ENCODE measurements at places on chromosomes 3 and 15.

DNA sequence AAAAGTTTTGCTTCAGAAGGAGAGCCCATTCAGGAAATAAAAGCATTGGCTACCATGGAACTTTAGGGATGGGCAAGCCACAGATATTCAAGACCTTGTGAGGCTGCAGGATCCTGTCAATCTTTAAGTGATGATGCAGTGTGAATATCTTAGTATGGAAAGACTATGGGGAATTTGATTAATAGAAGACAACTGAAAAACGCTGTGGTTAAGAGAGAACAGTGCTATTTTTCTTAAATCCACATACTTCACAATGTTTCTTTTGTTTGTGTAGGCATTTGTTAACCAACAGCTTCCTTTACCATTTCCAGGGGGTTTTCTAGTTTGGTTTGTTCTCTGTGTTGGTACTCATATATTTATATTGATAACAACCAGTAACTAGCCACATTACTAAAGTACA, 90.3 kb downstream of the TMEM212 start:
- no peak for DNase-seq
- no peak overlapping the region for H3K4me3 ChIP-seq
- H3K27me3 ChIP-seq = no peaks in the 10 kb centered on the region
- no peaks in the 10 kb centered on the region for H3K36me3 ChIP-seq

- no peak for DNase-seq
- H3K4me3 ChIP-seq = no peak overlapping the region
- H3K27me3 ChIP-seq = no peaks in the 10 kb centered on the region
- no peaks in the 10 kb centered on the region for H3K4me1 ChIP-seq
Measured at GRCh38 chr15:56058986-56059385, 65.6 kb upstream of the NEDD4 start.

DNA sequence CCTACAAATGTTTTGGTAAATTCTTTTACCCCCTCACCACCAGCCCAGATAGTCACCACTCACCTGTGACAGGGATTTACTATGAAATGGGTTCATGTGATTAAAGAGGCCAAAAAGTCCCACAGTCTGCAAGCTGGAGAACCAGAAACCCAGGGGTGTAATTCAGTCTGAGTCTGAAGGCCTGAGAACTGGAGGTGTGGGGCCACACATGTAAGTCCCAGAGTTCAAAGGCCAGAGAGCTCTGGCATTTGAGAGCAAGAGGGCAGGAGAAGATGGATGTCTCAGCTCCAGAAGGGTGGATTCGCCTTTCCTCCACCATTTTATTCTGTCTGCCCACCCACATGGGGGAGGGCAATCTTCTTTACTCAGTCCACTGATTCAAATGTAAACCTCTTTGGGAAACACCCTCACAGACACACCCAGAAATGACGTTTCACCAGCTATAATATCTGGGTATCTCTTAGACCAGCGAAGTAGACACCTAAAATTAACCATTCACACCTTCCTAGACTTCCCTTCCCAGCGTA, 11.9 kb downstream of the RTP3 start:
- H3K27me3 ChIP-seq = no peaks in the 10 kb centered on the region
- no peaks in the 10 kb centered on the region for H3K36me3 ChIP-seq
- no peak overlapping the region for H3K4me3 ChIP-seq
- no peak overlapping the region for H3K27ac ChIP-seq
- no peaks in the 10 kb centered on the region for H3K4me1 ChIP-seq

GRCh38 chr15:69609176-69609575, 156.6 kb downstream of the RPLP1 start:
- no peaks in the 10 kb centered on the region for H3K4me1 ChIP-seq
- no peaks in the 10 kb centered on the region for H3K27me3 ChIP-seq
- H3K27ac ChIP-seq = no peak overlapping the region
- H3K4me3 ChIP-seq = no peak overlapping the region
- H3K36me3 ChIP-seq = no peaks in the 10 kb centered on the region
- no peak for DNase-seq

DNA sequence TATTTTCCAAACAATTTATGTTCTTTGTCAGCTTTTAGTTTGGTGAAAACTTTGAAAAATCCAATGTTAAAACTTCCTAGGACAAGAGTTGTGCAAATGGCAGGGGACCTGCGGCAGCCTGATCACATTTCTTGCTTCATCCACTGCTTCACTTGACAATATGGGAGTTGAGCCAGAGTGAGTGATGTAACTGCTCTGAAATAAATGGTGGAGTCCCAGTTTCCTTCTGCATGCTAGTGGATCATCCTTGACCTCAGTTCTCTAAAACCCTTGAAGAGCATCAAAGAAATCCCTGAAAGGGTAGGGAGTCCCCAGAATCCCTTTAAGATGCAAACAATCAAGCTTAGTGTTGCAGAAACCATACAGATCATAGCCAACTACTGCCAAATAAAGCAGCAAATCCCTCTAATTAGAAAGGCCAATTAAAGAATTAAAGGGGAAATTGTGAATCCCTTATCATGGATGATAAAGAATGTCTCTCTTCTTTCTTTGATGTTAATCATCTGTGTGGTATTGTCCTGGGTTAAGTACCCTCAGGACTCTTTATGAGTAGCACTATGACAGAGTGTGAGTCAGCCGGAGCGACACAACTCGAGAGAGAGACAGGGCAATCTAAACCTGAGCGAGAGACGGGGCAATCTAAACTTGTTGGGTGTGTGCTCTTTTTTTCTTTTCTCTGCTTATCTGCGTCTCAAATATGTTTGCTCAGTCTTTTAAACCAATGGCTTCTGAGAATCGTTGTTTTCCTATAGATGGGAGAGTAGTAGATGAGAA, 41.8 kb upstream of the GAP43 start:
- H3K27ac ChIP-seq = no peak overlapping the region
- DNase-seq = no peak
- no peaks in the 10 kb centered on the region for H3K36me3 ChIP-seq
- no peak overlapping the region for H3K4me3 ChIP-seq
- no peaks in the 10 kb centered on the region for H3K27me3 ChIP-seq

- DNase-seq = no peak
- no peaks in the 10 kb centered on the region for H3K27me3 ChIP-seq
- no peak overlapping the region for H3K4me3 ChIP-seq
Measured at GRCh38 chr15:59174835-59175831, 31.5 kb upstream of the LDHAL6B start.

DNA sequence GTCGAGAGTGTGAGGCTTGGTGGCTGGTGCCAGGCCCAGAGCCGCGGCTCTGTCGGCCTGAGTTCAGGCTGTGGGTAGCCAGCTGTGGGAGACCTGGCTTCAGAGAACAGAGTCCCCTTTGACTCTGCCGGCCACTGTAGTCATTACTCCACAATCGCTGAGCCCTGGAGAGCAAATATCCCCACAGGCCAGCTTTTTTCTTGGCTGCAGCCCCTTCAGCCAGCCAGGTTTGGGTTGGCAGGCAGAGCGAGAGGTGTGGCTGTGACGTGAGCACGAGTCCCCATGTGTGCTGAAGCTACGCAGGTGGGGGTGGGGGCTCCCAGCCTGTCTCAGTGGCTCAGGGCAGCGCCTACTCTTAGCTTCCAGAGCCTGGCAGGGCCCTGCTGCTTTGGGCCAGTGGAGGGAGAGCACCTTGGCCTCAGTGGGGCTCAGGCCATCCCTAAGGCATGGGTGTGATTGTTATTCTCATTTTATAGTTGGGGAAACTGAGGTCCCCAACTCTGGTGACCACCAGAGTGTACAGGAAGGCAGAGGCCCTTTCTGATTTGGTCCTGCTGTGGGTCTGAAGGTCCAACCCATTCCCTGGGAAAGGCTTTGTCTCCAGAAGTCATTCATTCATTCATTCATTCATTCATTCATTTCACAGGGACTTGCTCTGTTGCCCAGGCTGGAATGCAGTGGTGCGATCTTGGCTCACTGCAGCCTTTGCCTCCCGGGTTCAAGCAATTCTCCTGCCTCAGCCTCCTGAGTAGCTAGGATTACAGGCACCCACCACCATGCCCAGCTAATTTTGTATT, 45.7 kb upstream of the LCTL start:
- H3K4me1 ChIP-seq = peaks cover 11% of the 10 kb centered on the region

DNA sequence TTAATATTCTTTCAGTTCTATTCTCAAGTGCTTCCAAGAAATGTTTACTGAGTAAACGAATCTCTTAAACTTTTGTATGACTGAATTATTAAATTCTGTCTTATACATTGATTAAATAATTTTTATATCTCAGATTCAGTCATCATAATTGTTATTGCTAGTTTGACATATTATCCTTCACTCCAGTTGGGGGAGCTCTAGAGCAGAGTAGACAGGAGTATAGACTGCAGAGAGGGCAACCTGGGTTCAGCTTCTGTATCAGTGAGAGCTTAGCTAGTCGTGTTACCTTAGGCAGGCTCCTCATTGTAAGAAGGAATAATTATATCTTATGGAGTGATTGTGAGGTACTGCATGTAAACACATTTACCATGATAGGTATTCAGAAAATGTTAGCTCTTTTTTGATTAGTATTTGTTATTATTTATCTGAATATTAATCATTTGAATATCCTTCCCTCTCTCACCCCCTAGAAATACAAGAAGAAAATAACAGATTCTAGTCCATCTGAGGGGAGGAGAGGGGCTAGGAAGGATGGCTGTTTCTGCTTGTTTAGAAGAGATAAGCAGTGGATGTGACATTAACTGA, 31.0 kb upstream of the ZCWPW2 start:
- DNase-seq = peak; percentile 2
- H3K4me1 ChIP-seq = no peaks in the 10 kb centered on the region
- H3K4me3 ChIP-seq = no peak overlapping the region
- peaks cover 10% of the 10 kb centered on the region for H3K36me3 ChIP-seq
- H3K27ac ChIP-seq = no peak overlapping the region

DNA sequence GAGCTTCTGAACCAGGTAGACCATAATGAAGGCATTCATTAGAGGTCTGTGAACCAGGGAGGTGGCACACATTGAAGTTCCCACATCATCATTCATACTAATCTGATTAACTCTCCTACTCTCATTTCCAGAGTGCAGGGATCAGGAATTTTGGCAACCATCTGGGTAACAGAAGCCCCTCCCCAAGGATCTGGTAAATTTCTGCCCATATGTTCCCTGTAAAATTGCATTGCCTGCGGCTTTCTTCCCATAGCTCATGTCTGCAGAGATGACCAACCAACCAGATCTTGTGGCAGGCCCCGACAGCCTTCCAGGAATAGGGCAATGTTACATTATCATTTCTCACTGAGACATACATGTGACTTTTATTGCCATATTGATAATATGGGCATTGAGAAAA, 111.4 kb upstream of the CHL1 start:
- DNase-seq = no peak
- no peaks in the 10 kb centered on the region for H3K4me1 ChIP-seq
- H3K27me3 ChIP-seq = no peaks in the 10 kb centered on the region
- no peak overlapping the region for H3K4me3 ChIP-seq

- no peak for DNase-seq
- H3K36me3 ChIP-seq = no peaks in the 10 kb centered on the region
- no peaks in the 10 kb centered on the region for H3K27me3 ChIP-seq
- H3K4me3 ChIP-seq = no peak overlapping the region
- no peak overlapping the region for H3K27ac ChIP-seq
- H3K4me1 ChIP-seq = no peaks in the 10 kb centered on the region
Measured at GRCh38 chr3:118909763-118910162, 124.9 kb downstream of the IGSF11 start.

GRCh38 chr15:74185710-74186348, 12.3 kb downstream of the ISLR start:
- no peaks in the 10 kb centered on the region for H3K27me3 ChIP-seq
- H3K36me3 ChIP-seq = no peaks in the 10 kb centered on the region
- no peak overlapping the region for H3K27ac ChIP-seq
- no peak overlapping the region for H3K4me3 ChIP-seq
- DNase-seq = no peak

DNA sequence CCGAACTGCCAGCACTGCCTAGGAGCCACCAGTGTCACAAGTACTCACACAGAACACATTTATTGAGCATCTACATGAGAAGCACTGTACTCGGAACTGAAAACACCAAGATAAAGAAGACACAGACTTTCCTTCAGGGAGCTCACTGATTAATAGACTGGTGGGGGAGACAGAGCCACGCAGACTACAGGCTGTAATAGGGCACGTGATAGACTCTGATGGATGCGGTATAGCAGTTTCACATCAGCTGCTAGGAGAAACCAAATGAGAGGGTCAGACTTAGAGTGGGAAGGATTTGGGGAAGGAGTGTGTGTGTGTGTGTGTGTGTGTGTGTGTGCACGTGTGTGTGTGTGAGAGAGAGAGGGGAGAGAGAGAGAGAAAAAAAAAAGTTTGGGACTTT, 12.1 kb downstream of the EPHB1 start:
- no peaks in the 10 kb centered on the region for H3K36me3 ChIP-seq
- no peak for DNase-seq
- H3K27me3 ChIP-seq = no peaks in the 10 kb centered on the region

- peaks cover 14% of the 10 kb centered on the region for H3K36me3 ChIP-seq
- no peak overlapping the region for H3K4me3 ChIP-seq
- H3K27me3 ChIP-seq = no peaks in the 10 kb centered on the region
- DNase-seq = no peak
- no peak overlapping the region for H3K27ac ChIP-seq
- H3K4me1 ChIP-seq = no peaks in the 10 kb centered on the region
Measured at GRCh38 chr3:126990890-126991289, 8.0 kb downstream of the PLXNA1 start.

DNA sequence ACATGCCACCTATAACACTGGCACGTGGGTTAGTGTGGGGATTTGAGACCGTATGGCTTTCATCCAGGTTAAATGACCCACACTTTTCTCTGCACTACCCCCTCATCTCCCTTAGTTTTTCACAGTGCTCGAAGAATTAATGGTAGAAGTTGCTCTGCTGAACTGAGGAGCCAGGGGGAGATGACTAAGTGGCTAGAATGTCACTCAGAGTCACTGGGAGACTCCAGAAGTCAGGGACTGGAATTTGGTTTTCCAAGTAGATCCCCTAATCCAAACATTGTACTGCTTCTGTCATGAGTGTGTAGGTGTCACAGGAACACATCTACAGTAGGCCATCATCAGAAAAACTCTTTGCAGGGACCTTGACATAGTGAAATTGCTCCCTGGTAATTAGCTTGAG, 181.0 kb upstream of the RASGRP1 start:
- DNase-seq = no peak
- no peak overlapping the region for H3K27ac ChIP-seq
- no peaks in the 10 kb centered on the region for H3K36me3 ChIP-seq
- H3K4me1 ChIP-seq = no peaks in the 10 kb centered on the region
- no peak overlapping the region for H3K4me3 ChIP-seq
